ENCODE measurements at places on chromosomes 3 and 15. TPM values are rescaled to one million over a fixed set of nuclear protein-coding genes. Genes with fewer than 3 reads are reported as not detected.

GRCh38 chr15:96435841-96436240 is 105.3 kb downstream of the NR2F2 start:
- DNase-seq, result no peak

GRCh38 chr3:4575381-4575780 is 82.2 kb downstream of the ITPR1 start:
- DNase-seq, result no peak

- no peak for DNase-seq
Measured at GRCh38 chr15:64909546-64909945, 2.2 kb upstream of the ANKDD1A start.

UCN2 gene
- 0.79 TPM for total RNA-seq

GOLIM4 gene
- total RNA-seq, result 72.6 TPM

STRA6 gene
- total RNA-seq, result not detected

GRCh38 chr15:95262866-95263564 is 1031.7 kb downstream of the MCTP2 start:
- DNase-seq, result no peak

IL5RA gene
- 0.37 TPM for total RNA-seq

Measured in dorsolateral prefrontal cortex (tissue), 122 donors.